HS-27A (cell line): ENCODE measurements at places on chromosomes 4 and X.

DNA sequence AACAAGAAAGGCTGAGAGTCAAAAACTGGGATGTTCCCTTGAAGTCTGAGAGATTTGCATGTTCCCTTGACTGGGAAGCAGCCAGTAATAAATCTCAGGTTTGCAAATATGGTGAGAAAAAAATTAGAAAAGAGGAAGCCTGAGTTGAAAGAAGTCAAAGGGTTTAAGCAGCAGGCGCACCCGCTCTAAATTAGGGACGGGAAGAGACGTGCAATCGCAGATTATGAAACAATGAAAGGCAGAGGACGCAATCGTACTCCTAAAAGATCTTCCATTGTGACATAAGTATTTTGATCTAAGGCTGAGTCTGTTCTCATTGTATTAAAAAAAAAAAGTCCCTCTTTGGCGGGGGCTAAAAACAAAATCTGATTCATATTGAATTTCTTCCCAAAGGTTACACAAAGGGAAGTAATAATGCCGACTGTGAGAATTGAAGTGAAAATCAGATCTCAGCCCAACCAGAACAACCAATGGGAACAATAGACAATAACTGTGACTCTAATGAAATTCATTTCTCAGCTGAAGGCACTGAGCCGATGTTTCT, 28.2 kb downstream of the SAT1 start:
- no peak for DNase-seq

DNA sequence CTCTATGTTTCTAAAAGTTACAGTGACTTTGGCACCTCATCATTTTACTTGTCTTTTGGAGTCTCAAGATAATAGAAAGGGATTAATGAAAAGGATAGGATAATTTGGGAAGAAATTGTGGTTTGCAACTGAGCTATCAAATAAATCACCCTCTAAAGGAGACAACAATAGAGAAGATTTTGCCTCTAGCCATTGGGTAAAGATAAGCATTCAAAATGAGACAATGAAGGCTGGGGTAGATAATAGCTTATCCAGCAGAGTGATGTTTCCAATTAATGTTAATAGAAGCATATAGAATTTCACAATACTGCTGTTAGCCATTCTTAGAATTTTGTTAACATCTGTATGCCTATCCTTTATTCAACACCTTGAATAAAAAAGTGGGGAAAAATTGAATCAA, 1177.6 kb downstream of the ADGRL3 start:
- no peak for DNase-seq

DNA sequence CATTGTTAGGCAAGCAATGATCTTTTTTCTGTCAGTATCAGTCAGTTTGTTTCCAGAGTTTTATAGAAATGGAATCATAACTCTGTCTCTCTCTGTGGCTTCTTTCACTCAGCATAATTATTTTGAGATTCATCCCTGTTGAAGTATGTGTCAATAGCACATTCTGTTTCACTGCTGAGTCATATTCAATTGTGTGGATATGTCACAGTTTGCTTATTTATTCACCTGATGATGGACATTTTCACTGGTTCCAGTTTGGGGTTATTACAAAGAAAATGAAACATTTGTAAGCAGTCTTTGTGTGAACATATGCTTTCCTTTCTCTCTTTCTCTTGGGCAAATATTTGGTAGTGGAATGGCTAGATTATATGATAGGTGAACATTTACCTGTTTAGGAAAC, 10.2 kb upstream of the ZNF718 start:
- no peak for DNase-seq

DNA sequence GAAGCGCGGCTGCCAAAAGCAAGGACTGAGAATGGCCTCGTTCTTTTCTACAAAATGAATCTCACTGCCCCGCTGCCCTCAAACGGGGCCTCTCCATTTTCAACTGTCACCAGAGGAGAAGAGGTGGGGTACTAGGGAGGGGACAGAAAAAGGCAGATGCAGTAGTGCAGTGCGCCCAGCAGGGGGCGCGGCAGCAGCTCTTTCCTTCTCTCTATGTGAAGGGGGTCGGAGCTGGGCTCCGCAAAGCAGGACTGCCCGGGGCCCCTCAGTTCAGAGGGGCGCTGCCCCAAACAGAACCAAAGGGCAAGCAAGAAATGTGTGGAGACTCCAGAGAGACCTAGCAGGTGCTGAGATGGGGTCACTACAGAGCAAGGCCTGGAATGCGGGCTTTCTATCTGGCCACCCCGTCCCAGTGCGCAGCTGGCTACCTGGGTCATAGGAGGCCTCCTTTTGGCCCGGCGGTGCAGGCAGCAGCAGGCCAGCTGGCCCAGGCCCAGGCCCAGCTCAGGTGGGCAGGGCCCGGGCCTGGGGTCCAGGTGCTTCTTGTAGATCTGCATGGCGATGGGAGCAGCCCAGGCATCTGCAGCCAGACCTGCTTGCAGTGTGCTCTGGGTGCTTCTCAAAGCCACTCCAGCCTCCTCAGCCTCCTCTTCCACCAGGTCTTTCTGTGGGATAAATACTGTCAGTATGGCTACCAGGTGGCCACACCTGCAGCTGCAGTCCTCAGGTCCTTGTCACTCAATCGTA, 5.9 kb downstream of the IRAK1 start:
- no peak for DNase-seq

DNA sequence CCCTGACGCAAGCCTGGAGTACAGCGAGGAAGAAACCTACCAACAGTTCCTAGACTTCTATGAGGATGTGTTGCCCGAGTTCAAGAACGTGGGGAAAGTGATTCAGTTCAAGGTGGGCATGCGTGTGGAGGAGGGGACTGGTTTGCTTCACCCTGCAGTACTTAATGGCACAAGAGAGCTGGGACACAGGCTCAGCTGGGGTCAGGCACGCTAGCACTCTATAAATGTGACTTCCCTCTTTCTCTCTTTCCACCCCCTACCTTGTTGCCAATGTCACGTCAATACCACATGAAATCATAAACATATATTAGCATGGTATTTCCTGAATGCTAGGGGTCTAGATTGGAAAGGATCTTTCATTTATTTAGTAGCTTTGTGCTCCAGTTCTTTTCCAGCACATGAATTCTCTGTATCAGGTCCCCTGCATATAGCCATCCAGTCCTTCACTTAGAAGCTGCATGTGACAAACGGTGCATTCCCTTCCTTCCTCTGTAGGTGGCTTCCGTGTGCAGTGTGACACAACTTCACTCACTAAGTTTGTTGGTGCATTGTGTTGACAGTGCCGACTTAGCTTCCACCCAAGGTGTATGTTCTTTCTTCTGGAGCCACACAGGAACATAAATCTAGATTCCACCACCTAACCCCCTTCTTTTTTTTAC, 25.6 kb downstream of the ZRSR2 start:
- DNase-seq = no peak

- DNase-seq = no peak
These were observed 264.0 kb downstream of the MID1IP1 start for GRCh38 chrX:39065051-39065871.

GRCh38 chrX:100995469-100995868, 26.0 kb downstream of the ARL13A start:
- DNase-seq = peak; percentile 20

DNA sequence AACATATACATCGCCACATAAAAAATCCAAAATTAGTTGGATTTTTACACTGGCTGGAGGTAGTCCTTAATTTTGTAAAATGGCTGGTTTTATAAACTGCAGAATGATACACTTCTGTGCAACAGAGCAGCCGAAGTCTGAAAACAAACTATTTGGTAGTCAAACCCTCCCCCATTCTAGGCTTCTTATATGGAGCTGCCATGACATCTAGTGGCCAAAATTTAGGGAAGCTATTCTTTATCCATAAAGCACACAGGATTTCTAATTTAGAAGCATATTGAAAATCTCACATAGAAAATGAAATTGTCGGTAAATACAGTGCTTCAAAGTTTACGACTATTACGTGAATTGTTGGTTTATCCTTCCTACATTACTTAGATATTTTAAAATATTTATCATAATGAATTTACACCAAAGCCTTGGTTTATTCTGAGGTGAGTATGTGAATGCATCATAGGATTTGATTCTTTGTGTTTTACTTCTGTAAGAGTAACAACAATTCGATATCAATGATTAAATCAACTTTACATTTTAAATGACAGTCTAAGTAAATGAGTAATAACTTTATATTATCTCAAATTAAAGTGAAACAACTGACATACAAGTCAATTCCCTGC, 113.4 kb upstream of the FAM241A start:
- peak; percentile 22 for DNase-seq

GRCh38 chr4:26426892-26427291, 63.4 kb downstream of the CCKAR start:
- DNase-seq = no peak

- DNase-seq = no peak
These were observed 217.6 kb upstream of the CNKSR2 start for GRCh38 chrX:21156632-21157031.

GRCh38 chr4:8829584-8829983, 42.1 kb downstream of the HMX1 start:
- no peak for DNase-seq

- no peak for DNase-seq
These were observed 7.1 kb downstream of the HAND2 start for GRCh38 chr4:173522951-173523395.

DNA sequence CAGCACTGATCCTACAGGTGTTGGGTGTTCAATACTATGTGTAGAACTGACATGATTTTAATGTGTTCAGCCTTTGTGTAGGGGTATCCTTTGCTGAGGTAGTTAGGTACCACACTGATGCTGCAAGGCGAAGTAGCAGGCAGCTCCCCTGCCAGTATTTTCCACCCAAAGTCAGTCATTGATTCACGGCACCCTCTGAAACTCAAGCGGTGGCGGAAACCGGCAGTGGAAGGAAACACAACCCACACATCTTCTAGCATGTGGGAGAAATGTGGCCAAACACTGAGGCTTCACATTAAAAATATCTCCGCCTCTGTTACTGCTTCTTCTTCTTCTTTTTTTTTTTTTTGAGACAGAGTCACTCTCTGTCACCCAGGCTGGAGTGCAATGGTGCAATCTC, 126.3 kb downstream of the AASDH start:
- DNase-seq = no peak
